ENCODE measurements at places on chromosomes 12 and 14.

DNA sequence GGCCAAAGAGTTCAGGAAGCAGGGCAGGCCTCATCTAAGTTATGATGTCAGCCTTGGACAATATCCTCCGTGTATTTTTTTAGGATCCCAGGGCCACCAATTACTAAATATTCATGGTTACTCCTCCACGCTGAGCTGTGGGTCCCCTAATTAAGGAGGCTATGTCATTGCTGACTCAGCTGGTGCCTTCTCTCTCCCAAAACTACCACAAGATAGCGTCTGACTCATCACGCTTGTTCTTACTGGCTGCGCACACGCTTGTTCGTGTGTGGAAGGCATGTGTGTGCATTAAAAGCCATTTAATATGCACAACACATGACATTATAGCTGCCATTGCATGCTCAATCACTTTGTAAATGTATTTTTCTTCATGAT is 78.3 kb downstream of the GSC start:
- no peak for DNase-seq

DNA sequence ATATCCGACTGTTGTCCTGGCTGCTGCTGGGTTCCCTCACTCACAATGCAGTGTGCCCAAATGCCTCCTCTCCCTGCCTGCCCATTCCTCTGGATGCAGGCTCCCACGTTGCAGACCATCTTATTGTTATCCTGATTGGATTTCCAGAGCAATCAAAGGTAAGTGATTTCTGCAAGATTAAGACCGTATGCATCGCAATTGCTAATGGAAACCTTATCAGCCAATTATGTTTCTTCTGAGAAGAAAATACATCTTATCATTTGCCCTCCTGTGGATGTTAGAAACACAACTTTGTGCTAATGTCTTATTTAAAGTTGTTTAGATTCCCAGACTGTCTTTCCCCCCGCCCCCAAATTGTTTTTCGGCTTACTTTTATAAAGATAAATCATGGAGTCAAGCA is 98.1 kb downstream of the PRIMA1 start:
- DNase-seq, result no peak

- DNase-seq, result no peak
Measured at GRCh38 chr14:91946622-91947474, 646 bp downstream of the FBLN5 start.

DNA sequence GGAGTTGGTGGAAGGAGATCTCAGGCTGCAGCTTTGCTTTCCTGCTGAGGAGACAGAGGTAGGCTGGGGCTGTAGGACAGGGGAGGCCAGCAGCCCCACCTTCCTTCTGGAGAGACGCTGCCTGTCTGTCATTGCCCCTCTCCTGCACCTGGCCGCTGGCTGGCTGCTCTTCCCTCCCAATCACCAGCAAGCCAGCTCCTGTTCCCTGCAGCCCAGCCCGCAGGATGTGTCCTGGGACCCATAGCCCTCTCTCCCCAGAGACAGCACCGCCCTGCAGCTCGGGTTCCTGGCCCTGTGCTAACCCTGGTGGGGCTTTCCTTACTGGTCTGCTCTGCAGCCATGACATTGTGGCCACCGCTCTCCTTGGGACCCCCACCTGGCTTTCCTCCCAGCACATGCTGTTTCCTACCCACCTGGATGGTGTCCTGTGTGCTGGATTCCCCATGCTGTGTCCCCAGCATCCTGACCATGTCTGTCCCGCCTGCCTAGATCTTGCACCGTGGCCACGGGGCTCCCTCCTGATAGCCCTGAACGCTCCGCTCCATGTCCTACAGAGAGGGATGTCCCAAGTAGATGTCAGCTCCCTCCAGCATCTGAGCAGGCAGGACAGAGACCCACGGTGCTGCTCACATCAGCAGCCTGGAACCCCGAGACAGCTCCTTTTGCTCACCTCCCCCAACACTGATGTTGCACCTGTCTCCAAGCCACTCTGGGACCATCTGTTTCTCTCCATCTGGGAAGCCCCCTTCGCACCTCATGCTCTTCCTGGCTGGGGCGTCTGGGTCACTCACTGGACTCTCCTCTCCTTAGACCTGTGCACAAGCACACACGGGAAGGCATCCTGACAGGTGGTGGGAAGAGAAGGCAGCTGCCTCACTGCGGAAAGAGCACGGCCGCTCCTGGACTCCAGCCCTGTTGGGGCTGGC is 1.1 kb upstream of the MTA1 start:
- DNase-seq, result peak; percentile 11

DNA sequence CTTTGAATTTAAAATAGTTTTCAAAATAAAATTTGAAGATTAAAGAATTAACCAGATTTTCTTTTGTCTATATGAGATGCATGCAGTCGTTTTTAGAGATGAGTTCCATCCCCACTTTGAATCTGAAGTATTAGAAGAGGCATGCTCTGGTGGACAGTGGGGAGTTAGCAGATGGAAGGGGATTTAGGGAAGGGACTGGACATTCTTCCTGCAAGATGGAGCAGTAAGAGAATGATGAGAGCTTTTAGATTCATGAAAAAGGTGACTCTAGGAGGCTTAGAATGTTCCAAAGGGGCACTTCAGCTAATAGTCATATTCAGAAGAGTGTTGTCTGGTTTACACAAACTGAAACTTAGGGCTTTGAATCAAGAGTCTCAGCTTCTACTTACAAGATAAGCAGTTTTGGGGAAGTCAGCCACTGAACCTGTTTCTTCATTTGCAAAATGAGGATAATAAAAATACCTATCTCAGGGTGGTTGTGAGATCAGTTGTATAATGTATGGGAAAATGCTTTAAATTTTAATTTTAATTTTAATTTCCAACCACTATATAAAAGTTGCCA is 3.7 kb downstream of the ZBTB1 start:
- DNase-seq, result no peak

- no peak for DNase-seq
Measured at GRCh38 chr12:50022903-50023302, 2.4 kb downstream of the RACGAP1 start.

DNA sequence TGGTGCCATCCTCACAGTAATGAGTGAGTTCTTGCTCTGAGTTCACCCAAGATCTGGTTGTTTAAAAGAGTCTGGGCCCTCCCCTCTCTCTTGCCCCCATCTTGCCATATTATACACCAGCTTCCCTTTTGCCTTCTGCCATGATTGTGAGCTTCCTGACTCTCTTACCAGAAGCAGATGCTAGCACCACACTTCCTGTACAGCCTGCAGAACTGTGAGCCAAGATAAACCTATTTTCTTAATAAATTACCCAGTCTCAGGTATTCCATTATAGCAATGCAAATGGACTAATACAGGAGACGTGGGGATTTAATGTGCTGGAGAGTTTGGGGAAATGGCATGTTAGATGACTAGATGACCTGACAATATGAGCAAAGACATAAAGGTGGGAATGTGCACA is 12.8 kb downstream of the SLC4A8 start:
- DNase-seq, result no peak

GRCh38 chr14:93967637-93968250 is 8.6 kb downstream of the ASB2 start:
- peak; percentile 77 for DNase-seq

DNA sequence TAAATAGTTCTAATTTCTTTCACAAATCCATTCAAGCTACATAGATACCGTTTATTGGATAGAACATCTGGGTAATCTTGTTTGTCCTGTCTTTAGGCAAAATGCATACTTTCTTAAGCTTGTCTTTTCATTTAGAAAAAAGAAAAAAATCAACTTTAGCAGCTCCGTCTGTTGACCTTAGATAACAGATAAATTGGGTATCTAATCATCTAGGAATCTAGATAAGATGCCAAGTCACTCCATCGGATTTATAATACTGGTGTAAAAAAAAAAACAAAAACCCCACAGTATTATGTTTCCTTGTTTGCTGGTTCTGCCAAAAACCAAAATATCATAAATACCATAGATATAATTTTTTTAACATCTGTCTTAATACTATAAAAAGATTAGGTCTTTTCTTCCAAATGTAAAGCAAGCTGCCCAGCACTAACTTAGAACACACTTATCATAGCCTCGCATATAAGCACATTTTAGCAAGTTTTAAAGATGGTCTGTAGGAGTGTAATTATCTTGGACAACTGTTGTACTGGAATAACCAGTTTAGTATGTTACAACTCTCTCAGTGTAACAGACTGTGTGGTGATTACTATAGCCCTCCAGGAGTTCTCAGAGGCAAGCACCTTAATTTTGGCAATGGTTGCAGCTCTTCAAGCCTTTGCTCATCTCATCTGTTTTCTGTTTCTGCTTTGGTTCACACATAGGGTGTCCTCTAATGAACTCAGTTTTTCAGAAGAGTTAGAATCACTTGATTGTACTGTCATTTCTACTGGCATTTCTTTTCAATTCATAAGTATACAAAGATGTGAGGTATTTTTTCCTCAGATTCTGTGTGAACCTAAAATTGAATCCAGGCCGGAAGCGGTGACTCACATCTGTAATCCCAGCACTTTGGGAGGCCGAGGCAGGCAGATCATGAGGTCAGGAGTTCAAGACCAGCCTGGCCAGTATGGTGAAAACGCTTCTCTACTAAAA is 83.1 kb downstream of the ANO6 start:
- DNase-seq, result no peak

DNA sequence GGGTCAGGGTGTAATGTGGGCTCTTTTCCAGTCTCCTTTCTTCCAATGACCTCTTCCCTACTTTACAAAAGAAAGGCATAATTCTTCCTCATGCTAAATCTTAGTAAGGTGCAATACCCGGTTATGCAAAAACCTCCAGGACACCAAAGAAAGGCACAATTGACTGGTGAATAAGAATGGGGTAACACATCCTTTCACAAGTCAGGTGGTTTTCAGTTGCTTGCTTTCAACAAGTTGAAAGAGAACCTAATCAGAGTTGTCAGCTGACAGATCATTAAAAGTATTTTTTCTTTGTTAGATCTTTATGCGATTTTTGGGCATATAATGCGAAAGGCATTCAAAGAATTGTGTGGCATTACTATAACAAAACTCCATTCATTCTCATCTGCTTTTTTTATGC is 1.3 kb upstream of the AEBP2 start:
- no peak for DNase-seq

GRCh38 chr12:47829584-47829983 is 9.9 kb upstream of the HDAC7 start:
- no peak for DNase-seq

DNA sequence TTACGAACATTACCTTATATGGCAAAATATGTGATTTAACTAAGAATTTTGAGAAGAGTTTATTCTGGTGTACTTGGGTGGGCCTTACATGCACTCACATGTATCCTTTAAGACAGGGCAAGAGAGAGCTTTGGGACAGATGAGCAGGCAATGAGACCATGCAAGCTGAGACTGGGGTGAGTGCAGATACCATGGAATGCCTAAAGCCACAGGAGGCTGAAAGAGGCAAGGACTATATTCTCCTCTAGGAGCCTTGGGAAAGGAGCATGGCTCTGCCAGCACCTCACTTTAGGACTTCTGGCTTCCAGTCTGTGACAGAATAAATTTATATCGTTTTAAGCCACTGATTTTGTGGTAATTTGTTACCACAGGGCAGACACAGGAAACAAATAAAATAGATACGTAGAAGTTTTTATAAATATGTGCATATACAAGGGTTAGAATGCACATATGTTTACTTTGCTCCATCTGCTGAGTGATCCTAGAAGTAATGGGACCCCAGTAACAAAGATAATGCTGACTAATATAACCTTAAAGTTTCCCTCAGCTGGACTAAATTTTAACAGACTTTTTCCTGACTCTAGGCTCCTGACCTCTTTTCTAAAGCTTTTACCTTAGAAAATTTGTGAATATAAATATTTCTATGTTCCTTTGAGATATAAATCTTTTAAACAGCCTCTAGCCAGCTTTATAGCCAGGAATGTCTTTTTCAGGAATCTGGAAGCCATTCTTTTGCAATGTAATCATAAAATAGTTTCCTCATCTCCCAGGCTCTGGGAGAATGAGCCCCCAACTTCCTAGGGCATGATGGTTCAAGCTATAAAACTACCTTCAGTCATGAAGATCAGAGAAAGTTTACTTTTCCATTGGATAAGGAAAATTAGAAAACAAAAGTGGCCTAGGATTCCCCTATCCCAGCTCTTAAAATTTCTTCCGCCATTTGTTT is 216.8 kb downstream of the PPFIA2 start:
- DNase-seq, result no peak

DNA sequence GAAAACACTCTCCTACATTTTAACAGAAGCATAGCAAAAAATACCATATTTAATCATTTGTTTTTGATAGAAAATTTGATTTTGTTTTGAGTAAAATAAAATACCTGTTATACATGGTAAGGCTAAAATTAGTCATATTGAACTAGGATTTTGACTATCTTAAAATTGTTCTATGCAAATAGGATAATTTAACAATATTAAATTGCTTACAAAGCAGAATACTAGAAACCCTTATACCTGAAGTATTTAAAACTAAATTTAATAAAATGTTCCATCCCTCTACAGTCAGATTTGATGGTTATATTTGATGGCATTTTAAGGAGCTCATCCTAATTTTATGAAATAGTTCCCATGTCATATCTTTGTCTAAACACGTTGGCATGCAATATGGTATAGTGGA is 323.2 kb downstream of the GPHN start:
- no peak for DNase-seq

GRCh38 chr12:106893451-106893850 is 62.3 kb upstream of the TMEM263 start:
- no peak for DNase-seq

DNA sequence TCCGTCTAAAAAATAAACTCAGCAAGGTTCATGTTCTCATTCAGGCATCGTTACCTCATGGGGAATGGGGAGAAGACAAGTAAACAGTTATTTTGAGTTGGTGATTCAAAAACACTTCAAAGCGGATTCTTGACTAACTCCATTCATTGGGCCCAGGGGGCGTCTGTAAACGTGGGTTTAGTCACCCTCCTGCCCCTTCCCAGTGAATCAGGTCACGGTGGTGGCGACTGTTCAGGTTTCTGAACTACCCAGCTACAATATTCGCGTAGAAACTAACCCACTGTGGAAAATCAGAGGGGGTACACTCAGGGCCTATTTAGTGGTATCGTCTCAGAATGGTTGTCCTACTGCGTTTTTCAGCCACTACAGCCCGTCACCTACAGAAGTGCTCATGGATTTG is 15.2 kb downstream of the OR6S1 start:
- DNase-seq, result no peak

DNA sequence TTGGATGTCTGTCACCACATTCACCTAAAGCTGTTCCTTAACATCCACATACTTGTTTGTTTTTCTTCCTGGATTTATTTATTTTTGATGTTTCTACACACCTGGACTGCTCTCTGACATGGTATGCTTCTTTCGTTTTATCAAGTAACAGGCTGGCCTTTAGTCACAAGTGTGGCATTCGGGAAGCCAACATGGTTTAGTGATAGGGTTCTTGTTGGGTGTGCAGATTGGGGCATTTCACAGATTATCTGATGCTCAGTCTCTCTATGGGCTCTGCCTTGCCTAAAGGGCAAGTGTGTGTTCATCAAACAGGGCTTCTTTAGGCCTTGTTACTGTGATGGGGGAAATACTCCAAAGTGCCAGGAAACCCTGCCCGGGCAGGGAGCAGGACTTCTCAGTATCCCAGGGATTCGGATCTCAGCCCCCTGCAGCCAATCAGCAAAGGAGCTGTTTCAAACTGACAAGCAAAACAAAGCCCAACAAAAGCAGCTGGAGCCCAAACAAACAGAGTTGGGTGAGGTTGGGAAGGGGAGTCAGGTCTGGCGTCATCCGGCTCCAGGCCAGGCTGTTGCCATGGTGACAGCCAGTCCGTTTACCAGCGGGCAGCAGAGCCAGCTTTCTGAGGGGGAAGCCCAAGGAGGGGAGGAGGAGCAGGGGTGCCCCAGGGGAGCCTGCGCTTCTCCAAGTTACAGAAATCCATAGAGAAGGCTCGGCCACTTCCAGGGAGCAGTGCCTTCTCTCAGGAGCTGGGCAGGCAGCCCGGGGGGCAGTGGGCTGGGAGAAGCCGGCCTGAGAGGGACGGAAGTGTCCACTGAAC is 31.9 kb downstream of the FOS start:
- DNase-seq, result no peak
